ENCODE measurements at places on chromosomes 4 and X.

- DNase-seq: peak; percentile 98
These were observed at the start of gene UGDH for GRCh38 chr4:39527296-39528060. Gene UGDH, minus strand, starts transcription at chr4:39527439. Its CDS starts 5,927 bp downstream, at chr4:39521512.

GRCh38 chr4:10226756-10227155, 110.2 kb upstream of the WDR1 start:
- DNase-seq: no peak

DNA sequence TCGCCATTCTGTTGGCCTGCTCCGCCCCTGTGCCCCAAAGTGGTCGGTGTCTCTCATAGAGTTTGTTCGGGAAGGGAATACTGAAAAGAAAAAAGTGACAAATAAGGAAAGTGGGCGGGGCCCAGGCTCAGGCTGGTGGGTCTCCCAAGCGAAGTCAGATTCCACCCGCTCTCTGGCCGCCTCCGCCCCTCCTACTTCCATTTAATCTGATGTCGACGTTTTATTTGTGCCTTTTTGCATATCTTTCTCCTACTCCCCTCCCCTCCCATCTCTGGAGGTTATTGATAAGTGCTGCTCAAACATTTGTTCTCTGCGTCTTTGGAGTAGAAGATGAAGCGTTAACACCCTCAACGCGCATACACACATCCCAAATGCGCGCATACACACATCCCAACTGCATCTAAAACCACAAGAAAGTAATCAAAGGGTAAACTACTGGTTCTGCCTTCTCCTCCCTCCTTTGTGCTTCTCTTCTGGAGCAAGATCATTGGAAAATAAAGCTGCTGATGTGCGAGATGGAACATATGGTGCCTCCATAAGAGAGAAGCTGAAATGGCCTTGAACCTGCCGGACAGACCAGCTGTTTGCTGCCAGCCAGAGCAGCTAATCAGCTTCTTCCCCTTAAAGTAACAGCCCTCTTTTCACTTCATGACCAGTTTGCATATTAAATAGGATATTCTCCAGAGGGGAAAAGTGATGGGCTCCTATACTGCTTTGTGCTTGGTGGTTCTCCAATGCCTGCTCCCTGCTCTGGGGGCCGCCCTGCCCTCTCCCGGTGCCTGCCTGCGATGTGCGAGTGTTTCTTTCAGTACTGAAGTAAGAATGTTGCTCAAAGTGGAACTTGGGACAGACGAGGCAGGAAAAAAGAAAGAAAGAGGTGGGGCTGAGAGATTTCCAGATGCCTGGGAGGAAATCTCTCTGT, 3.1 kb downstream of the MAMLD1 start:
- peak; percentile 68 for DNase-seq

DNA sequence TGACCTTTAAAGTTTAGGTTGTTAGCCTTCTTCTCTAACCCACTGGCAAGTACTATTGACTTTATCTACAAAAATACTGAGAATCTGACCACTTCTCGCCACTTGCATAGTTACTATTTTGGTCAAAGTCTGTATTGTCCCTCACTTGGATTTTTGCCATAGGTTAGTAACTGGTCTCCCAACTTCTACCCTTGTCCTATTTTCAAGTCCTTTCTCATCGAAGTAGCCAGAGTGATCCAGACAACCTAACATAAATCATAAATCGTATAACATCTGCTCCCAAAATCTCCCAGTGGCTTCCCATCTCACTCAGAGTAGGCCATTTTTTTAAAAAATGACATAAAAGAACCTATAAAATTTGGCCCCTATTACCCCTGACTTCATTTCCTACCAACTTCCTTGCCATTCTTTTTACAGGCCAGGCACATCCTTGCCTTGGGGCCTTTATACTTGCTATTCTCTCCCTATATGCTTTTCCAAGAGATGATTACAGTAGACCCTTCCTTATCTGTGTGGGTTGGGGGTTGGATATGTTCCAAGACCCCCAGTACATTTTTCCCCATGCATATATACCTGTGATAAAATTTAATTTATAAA, 29.0 kb downstream of the WDFY3 start:
- no peak for DNase-seq

DNA sequence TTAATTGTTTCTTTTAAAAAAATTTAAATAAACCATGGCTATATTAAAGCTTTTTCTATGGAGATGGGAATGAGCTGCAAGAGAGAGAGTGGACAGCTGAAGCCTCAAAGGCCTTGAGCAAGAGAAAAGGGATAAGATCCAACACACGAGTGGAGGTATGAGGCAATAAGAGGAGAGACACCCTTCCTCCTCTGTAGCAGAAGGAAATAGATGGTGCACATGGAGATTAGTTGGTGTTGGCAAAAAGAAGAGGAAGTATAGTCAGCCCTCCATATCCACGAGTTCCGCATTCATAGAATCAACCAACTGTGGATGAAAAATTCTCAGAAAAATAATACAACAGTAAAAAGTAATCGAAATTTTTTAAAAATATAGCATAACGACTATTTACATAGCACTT, 3.2 kb downstream of the CXorf38 start:
- no peak for DNase-seq

DNA sequence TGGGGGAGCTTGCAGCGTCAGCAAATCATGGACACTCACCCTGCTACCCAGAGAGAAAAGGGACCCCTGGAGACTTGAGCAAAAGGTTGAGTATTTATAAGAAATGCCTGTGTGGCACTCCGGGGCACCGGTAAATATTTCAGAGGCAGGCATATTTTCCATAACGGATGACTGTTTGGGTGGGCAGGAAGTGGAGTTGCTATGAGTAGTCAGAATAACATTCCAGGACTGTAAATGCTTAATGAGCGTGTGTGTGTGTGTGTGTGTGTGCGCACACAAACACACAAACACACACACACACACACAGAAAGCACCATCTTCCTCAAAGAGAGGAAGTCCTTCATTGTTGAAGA, 74.6 kb downstream of the MXRA5 start:
- no peak for DNase-seq

- no peak for DNase-seq
These were observed 125.0 kb upstream of the TBL1X start for GRCh38 chrX:9339603-9340491.

GRCh38 chrX:36568946-36569345, 439.2 kb upstream of the FAM47C start:
- DNase-seq: no peak

DNA sequence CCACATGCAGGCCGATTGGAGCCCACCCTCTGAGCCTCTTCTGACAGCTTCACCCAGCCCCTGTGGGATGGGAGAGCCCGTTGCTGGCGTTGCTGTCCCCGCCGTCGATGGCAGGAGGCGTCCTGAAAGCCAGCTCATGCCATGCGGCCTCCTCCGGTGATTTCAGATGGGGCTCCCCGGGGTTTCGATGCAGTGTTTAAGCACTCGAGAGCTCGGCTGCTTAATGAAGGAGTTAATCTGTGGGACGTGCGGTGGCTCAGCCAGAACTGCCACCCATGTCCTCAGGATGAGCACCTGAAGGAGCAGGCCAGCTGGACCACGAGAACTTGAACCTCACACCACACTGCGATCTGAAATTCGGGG, 95.6 kb downstream of the SORCS2 start:
- DNase-seq: peak; percentile 61

- DNase-seq: no peak
These were observed 11.8 kb downstream of the GAB1 start for GRCh38 chr4:143348233-143349077.

GRCh38 chr4:1577822-1578217, 106.3 kb downstream of the FAM53A start:
- peak; percentile 64 for DNase-seq

DNA sequence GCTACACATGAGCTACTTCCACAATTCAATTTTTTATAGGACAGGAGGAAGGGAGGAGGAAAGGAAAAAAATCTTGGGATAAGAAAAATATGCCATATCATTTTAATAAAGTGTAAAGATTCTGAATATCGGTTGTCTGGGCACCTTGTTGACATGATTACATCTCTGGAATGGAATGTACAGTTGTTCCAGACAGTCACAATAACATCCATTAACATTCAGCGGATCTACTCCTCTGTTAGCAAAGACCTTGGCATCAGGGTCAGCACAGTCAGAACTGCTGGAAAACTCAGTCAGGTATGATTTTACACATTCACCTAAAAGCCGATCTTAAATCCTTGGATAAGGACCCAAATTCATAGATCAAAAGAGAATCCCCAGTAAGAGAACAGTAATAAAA, 85.4 kb upstream of the ARMCX2 start:
- DNase-seq: no peak

DNA sequence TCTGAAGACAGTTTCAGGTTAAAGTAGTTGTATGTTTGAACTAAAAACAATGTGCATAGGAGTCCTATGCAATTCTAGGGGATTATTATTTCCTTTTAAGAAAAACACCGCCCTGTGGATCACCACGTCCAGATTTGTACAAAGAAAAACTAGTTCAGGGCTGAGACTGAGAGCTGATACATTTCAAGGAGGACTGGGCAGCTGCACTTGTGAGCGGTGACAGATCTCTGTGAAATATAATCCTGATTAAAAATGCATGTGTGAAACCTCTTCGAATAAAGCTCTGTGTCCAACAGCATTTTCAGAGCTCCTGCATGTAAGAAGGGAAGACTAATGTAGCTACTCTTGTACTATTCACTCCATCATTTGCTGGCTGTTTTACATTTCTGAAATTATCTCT, 365.8 kb upstream of the PITX2 start:
- no peak for DNase-seq

DNA sequence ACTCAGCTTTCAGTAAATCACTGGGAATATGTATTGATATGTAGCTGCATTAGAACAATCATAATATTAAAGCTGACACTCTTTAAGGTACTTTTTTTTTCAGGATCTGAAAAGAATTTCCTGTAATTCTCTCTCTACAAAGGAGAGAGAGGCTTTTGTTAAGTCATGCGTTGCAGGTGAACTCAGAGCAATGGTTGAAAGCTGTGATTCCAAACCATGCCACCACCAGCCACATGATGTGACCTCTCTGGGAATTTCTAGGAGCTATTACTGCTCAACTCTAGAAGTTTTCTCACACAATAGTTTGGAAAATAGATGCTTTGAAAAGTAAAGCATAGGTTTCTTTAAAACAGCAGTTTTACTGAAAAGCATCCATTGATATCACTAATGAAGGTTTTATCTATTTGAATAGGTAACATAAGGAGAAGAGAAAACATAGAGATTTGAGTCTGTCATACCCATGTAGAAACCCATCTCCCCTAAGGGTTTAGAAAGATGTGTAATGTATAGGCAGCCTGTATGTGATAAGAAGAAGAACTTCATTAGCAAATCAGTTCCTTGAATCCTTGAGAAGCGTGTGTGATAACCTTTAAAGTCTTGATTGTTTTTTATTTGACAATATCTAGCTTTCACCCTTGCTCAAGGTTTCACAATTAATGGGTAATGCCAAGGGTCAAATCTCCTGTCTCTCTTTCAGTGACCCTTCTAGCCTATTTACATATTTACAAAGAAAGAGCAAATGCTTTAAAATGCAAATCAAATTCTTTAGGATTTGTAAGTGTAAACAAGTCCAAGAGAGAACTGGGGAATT, 161.0 kb upstream of the ANKRD50 start:
- DNase-seq: no peak

- no peak for DNase-seq
These were observed 163.9 kb upstream of the SLC7A11 start for GRCh38 chr4:138405934-138406567.

DNA sequence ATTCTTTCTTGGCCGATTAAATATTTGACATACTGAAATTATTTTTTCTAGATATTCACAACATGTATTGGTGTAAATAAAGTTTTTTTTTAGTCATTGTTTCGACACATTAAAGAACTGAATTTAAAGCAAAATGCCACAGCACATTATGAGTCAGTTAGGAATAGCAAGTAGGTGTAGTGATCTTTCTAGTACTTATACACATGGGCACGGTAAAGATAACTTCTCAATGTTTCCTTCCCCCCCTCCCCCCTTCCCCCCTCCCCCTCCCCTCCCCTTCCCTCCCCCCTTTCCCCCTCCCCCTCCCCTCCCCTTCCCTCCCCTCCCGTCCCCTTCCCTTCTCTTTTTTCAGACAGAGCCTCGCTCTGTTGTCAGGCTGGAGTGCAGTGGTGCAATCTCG, 1269.9 kb downstream of the ADGRL3 start:
- no peak for DNase-seq

DNA sequence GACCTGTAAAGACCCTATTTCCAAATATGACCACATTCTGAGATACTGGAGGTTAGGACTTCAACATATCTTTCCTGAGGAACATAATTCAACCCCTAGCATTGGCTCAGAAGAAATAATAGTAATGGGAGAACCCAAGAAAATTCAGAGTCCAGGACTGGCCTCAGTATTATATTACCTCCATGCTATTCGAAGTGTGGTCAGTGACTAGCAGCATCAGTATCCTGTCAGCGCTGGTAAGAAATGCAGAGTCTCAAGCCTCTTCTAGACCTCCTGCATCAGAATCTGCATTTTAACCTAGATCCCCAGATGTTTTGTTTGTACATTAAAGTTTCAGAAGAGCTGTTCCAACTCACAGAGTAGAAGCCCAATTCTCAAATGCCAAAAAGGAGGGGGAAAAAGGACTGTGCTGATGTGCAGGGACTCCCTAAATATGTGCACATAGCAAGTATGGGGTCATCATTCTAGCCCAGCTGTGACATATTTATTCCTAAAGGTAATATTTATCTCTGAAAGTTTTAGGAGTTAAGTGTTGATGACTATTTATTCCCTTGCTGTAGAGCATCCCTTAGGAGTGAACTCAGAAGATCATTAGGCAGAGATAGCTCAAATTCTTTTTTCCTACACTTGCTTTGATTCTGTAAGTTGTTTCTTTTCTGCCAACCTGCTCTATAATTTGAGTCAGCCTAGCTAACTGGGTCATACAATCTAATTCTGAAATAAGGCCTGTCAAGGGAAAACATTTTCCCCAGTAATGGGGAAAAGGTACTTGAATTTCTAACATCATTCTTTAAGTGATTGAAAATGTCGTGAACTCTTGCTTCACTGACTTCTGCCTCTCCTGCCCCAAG, 361.9 kb downstream of the ARHGAP24 start:
- no peak for DNase-seq

DNA sequence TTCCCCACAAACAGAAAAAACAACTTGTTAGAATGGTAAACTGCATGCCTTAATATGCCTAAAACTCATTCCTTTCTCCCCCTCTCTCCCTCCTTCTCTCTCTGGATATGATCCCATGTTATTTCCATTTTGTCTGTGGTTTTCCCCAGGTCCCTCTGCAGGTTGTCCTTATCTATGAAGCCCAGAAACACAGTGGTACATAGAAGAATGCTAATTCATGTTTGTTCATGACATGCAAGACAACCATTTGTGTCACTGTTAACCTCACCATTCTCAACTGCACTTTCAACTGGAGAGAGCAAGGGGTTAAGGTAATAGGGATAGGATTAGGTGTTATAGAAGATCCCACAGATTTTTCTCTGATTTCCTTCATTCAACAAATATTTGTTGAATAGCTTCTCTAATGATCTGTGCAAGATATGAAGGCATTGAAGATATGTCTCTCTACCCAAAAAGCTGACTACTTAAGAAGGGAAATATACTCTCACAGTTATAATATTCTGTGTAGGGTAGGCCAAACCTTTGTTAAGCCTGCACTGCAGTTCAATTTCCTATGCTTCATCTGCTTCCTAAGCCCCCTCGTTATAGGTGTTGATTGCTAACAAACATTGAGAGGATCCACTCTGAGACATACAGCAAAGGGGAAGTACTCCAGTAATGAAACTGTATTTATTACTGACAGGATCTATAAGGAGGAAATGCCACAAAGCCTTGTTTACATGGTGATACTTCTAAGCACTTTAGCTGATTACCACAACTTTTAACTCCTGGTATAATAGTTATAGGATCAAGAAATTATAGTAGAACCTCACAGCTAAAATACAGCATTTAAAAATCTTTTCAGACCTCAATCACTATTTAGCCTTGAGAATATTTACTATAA, 96.1 kb downstream of the FRYL start:
- no peak for DNase-seq

GRCh38 chrX:56994375-56995270, 718 bp downstream of the SPIN3 start:
- no peak for DNase-seq

All from Right ventricle myocardium inferior (tissue), 1 donor.